ENCODE measurements at places on chromosomes 12 and 14.

DNA sequence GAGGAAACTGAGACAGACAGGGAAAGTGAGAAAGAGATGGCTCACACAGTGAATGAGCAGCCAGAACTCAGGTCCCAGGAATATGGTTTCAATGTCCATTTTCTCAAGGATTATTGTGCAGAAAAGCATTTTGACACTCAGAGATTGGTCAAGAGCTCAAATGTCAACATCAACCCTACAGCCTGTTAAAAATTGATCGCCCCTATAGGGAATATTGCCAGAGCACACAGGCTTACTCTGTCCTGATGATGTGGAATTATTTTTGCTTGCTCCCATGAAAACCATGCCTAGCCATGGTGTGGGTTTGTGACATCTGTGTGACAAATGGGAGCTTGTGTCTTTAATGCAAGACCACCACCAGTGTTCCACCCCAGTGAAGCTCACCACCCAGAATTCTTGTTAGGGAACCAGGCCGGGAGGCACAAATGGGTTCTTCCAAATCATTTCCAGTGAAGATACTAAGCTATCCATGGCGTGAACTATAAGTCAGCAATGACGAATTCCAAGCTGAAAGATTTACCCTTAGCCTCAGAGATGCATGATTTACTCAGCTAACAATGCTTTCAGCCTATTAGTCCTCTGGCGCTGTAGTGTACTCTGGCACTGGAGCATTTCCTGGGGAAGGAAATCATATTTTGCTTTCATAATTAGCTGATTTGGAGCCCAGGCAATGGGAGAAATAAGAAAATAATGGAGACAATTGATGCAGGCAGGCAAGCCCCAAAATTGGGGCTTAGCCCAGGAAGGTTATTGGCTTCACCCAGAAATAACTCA is 1188.2 kb upstream of the TMEM132C start:
- no peak for DNase-seq
- H3K36me3 ChIP-seq, result no peaks in the 10 kb centered on the region
- H3K27ac ChIP-seq, result no peak overlapping the region
- no peak overlapping the region for H3K4me3 ChIP-seq

- H3K27ac ChIP-seq, result no peak overlapping the region
- no peaks in the 10 kb centered on the region for H3K36me3 ChIP-seq
- no peaks in the 10 kb centered on the region for H3K27me3 ChIP-seq
- no peak for DNase-seq
- no peak overlapping the region for H3K4me3 ChIP-seq
These were observed 453.9 kb upstream of the MGAT4C start for GRCh38 chr12:86710109-86710508.

- DNase-seq, result no peak
- no peaks in the 10 kb centered on the region for H3K36me3 ChIP-seq
- peaks cover 10% of the 10 kb centered on the region for H3K4me1 ChIP-seq
- no peak overlapping the region for H3K4me3 ChIP-seq
- no peak overlapping the region for H3K27ac ChIP-seq
- no peaks in the 10 kb centered on the region for H3K27me3 ChIP-seq
These were observed 41.8 kb upstream of the HIF1A start for GRCh38 chr14:61653507-61653906.

GRCh38 chr12:131381716-131382430 is 329.0 kb upstream of the SFSWAP start:
- H3K4me3 ChIP-seq, result no peak overlapping the region
- no peaks in the 10 kb centered on the region for H3K4me1 ChIP-seq
- H3K36me3 ChIP-seq, result no peaks in the 10 kb centered on the region
- H3K27ac ChIP-seq, result no peak overlapping the region
- H3K27me3 ChIP-seq, result no peaks in the 10 kb centered on the region

GRCh38 chr14:88130057-88130432 is 125.1 kb downstream of the GPR65 start:
- H3K27me3 ChIP-seq, result no peaks in the 10 kb centered on the region
- peaks cover 3% of the 10 kb centered on the region for H3K4me1 ChIP-seq
- H3K27ac ChIP-seq, result no peak overlapping the region
- H3K36me3 ChIP-seq, result no peaks in the 10 kb centered on the region
- DNase-seq, result no peak

GRCh38 chr12:49345051-49345824 is 1.4 kb upstream of the DNAJC22 start:
- peak overlapping the region; percentile 39 for H3K4me3 ChIP-seq
- peaks cover 59% of the 10 kb centered on the region for H3K4me1 ChIP-seq
- peaks cover 55% of the 10 kb centered on the region for H3K27me3 ChIP-seq
- no peak overlapping the region for H3K27ac ChIP-seq
- H3K36me3 ChIP-seq, result no peaks in the 10 kb centered on the region

- H3K4me3 ChIP-seq, result peak overlapping the region; percentile 93
- H3K4me1 ChIP-seq, result peaks cover 9% of the 10 kb centered on the region
- H3K36me3 ChIP-seq, result peaks cover 32% of the 10 kb centered on the region
- H3K27me3 ChIP-seq, result no peaks in the 10 kb centered on the region
- DNase-seq, result no peak
- peak overlapping the region; percentile 86 for H3K27ac ChIP-seq
These were observed 525 bp downstream of the ATP5F1B start for GRCh38 chr12:56645201-56645716.

- H3K27ac ChIP-seq, result peak overlapping the region; percentile 70
- peaks cover 4% of the 10 kb centered on the region for H3K27me3 ChIP-seq
- H3K4me1 ChIP-seq, result peaks cover 47% of the 10 kb centered on the region
- H3K36me3 ChIP-seq, result no peaks in the 10 kb centered on the region
These were observed 981.0 kb downstream of the TMEM121 start for GRCh38 chr14:106507354-106507753.

- no peaks in the 10 kb centered on the region for H3K27me3 ChIP-seq
- no peak for DNase-seq
- peaks cover 13% of the 10 kb centered on the region for H3K4me1 ChIP-seq
- no peak overlapping the region for H3K4me3 ChIP-seq
- no peaks in the 10 kb centered on the region for H3K36me3 ChIP-seq
These were observed 7.4 kb downstream of the PLEKHG6 start for GRCh38 chr12:6317693-6318439.

GRCh38 chr12:50745861-50746260 is 18.0 kb upstream of the ATF1 start:
- no peak overlapping the region for H3K4me3 ChIP-seq
- no peak for DNase-seq
- no peaks in the 10 kb centered on the region for H3K4me1 ChIP-seq

DNA sequence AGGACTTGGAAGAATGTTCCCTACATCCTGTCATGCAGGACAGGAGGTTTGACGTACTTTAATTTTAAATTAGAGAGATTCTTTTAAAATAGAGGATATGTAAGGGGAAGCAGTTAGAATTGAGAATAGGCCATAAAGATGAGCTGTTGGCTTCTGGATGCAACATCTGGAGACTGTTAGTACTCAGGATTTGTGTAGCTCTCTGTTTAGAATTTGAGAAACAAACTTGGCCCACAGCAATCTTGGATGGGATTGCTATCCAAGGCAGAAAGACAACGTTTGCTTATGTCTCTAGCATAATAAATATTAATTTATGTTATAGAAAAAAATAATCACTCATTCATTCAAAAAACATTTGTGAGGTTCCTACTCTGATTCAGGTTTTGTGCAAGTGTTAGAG is 398.4 kb upstream of the NOVA1 start:
- no peak overlapping the region for H3K27ac ChIP-seq
- no peak overlapping the region for H3K4me3 ChIP-seq
- no peak for DNase-seq
- H3K27me3 ChIP-seq, result no peaks in the 10 kb centered on the region
- no peaks in the 10 kb centered on the region for H3K36me3 ChIP-seq
- H3K4me1 ChIP-seq, result no peaks in the 10 kb centered on the region

DNA sequence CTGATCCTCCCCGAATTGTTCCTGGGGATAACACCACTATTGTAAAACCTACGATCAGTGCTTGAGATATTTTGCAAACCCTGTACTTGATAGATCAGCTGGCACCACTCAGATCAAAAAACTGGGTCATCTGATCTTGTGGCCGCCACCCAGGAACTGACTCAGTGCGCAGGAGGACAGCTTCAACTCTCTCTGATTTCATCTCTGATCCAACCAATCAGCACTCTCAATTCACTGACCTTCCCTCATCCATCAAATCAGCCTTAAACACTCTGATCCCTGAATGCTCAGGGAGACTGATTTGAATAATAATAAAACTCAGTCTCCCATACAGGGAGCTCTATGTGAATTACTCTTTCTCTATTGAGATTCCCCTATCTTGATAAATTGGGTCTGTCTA is 4.2 kb upstream of the XPOT start:
- H3K27ac ChIP-seq, result peak overlapping the region; percentile 37
- peak overlapping the region; percentile 14 for H3K4me3 ChIP-seq
- H3K4me1 ChIP-seq, result peaks cover 4% of the 10 kb centered on the region
- no peaks in the 10 kb centered on the region for H3K27me3 ChIP-seq

DNA sequence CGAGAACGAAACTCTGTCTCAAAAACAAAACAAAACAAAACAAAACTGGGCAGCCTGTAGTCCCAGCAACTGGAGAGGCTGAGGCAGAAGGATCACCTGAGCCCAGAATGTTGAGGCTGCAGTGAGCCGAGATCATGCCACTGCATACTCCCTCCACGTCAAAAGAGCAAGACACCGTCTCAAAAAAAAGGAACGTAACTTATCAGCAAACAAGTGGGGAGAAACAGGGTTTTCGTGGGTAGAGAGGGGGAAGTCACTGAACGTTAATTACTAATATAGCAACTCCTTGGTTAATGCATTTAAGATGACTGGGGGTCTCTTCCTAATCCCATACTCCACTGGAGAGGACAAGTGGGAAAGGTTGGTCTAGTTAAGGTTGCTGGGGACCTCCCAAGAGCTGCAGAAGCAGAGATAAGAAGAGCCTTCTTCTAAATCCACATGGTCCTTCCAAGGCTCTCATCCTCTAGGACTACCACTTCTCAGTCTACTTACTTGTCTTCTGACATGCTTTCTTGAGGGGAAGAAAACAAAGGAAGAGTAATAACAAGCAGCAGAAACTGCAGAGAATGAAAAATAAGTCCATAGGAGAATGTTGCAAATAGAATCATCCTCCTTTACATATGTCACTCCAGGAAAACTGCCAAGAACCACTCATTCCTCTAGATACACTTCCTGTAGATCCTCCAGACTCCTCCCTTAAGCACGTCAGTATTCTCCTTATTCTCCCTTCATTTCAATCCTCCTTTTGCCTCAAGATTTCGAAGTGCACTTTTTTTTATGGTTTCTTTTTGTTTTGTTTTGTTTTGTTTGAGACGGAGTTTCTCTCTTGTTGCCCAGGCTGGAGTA is 5.8 kb downstream of the NUMB start:
- H3K27ac ChIP-seq, result no peak overlapping the region
- no peaks in the 10 kb centered on the region for H3K27me3 ChIP-seq
- H3K4me1 ChIP-seq, result peaks cover 3% of the 10 kb centered on the region
- no peak overlapping the region for H3K4me3 ChIP-seq
- H3K36me3 ChIP-seq, result no peaks in the 10 kb centered on the region

DNA sequence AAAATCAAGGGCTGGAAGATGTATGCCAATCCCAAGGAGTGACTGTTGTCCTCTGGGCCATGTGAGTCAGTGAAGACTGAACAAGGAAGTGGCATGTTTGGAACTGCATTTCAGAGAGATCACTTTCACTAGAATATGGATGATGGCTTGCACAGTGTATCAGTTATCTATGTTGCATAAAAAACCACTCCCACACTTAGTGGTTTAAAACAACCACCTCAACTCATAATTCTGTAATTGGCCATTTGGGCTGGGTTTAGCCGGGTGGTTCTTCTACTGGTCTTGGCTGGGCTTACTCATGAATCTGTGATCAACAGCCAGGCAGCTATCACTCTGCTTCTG is 15.4 kb downstream of the BDKRB1 start:
- H3K27ac ChIP-seq, result no peak overlapping the region
- H3K36me3 ChIP-seq, result no peaks in the 10 kb centered on the region
- H3K27me3 ChIP-seq, result no peaks in the 10 kb centered on the region
- no peaks in the 10 kb centered on the region for H3K4me1 ChIP-seq
- no peak overlapping the region for H3K4me3 ChIP-seq

DNA sequence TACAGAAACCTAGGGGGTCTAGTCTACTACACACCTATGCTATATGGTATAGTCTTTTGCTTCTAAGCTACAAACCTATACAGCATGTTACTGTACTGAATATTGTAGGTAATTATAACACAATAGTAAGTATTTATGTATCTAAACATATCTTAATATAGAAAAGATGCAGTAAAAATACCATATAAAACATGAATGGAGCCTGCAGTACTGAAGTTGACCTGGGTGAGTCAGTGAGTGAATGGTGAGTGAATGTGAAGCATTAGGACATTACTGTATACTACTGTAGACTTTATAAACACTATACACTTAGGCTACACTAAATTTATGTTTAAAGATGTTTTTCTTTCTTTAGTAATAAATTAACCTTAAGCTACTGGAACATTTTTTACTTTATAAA is 13.1 kb upstream of the ABCD2 start:
- peaks cover 27% of the 10 kb centered on the region for H3K4me1 ChIP-seq
- no peak for DNase-seq

- H3K27ac ChIP-seq, result no peak overlapping the region
- H3K36me3 ChIP-seq, result peaks cover 4% of the 10 kb centered on the region
- no peaks in the 10 kb centered on the region for H3K27me3 ChIP-seq
- H3K4me3 ChIP-seq, result no peak overlapping the region
- H3K4me1 ChIP-seq, result no peaks in the 10 kb centered on the region
These were observed 135.8 kb downstream of the ITPR2 start for GRCh38 chr12:26697217-26697616.

DNA sequence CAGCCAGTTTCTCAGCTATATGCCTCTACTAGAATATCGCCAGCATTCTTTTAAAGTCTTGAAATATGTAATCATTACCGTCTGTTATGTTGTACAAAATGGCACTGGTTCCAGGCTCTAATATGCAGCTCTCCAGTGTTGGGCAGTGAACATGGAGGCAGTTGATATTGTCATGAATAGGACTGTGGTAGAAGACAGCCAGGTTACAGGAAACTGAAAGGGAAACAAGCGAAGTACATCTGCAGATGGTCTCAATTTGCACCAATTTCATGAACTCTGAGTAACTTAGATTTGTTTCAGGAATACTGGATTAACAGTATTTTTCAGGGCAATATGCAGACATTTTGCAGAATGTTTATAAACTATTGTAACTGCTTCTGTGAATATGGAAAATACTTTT is 13.4 kb upstream of the KLHL42 start:
- no peak overlapping the region for H3K4me3 ChIP-seq
- no peak overlapping the region for H3K27ac ChIP-seq
- no peaks in the 10 kb centered on the region for H3K27me3 ChIP-seq
- no peaks in the 10 kb centered on the region for H3K4me1 ChIP-seq
- DNase-seq, result no peak

All from effector memory CD4-positive, alpha-beta T cell (primary cell).